Activated T-cell treated with anti-CD3 and anti-CD28 coated beads for 24 hours (primary cell): ENCODE measurements at places on chromosomes 12 and 14.

DNA sequence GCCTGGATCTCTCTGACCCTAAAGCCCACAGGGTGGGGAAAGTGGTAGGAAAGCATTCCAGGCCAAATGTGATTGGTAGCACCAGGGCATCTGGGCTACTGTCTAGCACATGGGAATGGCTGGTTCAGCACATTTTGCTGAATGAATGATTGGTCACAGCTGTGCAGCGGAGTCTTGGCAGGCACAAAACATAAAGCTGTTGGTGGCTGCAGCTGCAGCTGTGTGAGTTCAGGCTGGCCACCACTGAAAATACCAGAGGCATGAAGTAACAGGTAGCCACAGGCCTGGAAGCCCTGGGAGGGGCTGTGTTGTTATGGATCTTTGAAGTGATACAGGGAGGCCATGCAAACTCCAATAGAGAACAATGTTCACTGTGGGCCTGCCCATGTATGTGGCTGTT lies 72.7 kb downstream of the MYRFL start:
- DNase-seq, result no peak

- no peak for DNase-seq
Measured at GRCh38 chr12:26195641-26196420, 458 bp downstream of the SSPN start.

DNA sequence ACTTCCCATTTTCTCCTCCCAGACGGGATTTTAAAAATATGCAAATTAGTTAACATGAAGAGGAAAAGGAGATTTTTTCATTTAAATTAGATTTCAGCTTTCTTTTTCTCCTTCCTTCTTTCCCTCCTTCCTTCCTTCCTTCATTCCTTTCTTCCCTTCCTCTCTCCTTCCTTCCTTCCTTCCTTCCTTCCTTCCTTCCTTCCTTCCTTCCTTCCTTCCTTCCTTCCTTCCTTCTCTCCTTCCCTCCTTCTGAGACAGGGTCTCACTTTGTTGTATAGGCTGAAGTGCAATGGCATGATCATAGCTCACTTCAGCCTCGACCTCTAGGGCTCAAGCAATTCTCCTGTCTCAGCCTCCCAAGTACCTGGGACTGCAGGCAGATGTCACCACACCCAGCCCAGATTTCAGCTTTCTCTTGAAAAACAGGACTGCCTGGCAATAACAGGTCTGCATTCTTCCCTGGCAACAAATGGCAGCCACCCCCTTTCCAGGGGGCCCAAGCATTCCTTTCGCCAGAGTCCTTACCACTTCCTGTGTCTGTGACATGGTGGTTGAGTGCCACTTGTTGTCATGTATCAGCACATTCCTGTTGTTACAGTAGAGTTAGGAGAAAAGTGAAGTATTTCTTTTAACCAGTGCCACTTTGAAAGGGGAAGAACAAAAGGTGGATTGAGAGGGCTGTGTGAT lies 119.1 kb downstream of the PTPN11 start:
- no peak for DNase-seq

DNA sequence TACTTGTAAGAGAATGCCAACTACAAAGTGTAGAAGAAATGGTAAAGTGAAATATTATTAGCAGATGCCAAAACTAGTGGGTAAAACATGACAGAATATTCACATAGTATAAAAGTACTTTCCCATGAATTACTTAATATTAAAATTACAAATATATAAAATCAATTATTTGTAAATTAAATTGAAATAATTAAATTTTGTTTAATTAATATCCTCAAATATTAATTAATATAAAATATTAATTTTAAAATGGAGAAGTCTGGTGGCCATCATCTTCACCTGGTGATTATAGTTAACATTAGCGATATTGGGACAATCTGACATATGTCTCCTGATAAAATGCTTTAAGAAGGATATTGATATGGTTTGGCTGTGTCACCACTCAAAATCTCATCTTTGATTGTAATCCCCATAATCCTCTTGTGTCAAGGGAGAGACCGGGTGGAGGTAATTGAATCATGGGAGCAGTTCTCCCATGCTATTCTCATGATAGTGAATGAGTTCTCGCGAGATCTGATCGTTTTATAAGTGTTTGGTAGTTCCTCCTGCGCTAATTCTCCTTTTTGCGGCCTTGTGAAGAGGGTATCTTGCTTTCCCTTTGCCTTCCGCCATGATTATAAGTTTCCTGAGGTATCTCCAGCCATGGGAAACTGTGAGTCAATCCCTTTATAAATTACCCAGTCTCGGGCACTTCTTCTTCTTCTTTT lies 55.0 kb upstream of the SGPP1 start:
- DNase-seq, result no peak

GRCh38 chr12:4505376-4505986 lies 33.2 kb upstream of the RAD51AP1 start:
- no peak for DNase-seq

- DNase-seq, result no peak
Measured at GRCh38 chr12:12486661-12487240, 75.9 kb downstream of the DUSP16 start.

DNA sequence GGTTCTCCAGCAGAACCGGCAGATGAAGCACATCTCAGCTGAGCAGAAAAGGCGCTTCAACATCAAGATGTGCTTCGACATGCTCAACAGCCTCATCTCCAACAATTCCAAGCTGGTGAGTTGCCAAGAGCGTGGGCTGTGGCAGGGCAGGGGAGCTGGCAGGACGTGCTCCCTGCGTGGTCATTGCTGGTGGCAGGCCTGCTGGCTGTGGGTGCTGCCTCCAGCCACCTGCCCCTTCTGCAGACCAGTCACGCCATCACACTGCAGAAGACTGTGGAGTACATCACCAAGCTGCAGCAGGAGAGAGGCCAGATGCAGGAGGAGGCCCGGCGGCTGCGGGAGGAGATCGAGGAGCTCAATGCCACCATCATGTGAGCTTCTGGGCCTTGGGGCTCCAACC lies 35.8 kb downstream of the IL31 start:
- no peak for DNase-seq

GRCh38 chr12:130919086-130919485 lies 34.6 kb upstream of the ADGRD1 start:
- no peak for DNase-seq

DNA sequence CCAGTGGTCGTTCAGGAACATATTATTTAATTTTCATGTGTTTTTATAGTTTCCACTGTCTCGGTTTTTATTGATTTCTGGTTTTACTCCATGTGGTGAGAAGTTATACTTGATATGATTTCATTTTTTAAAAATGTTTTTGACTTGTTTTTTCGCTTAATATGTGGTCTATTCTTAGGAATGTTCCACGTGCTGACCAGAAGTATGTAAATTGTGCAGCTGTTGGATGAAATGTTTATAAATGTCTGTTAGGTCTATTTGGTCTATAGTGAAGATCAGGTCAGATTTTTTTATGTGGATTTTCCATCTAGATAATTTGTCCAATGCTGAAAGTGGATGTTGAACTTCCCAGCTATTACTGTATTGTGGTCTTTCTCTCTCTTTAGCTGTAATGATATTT lies 433.8 kb upstream of the MIS18BP1 start:
- DNase-seq, result no peak

- no peak for DNase-seq
Measured at GRCh38 chr14:54312166-54312801, 84.5 kb upstream of the CDKN3 start.

DNA sequence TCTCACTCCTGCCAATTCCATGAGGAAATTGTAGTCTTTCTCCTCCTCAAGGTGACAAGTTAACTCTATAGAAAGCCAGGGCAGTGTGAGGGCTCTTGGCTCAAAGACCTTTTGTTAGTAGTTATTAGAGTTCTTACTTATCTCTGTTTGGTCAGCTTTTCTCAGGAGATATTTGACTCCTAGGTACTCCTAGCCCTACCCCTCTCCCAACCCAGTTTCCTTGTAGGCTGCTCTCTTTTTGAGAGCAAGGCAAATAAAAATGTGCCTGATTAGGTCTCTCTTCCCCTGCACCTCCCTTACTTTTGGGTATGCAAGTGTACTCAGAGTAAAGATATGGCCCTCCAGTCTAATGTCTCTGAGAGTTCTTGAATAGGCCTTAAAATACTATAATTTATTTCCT lies 23.8 kb downstream of the BTG1 start:
- no peak for DNase-seq

DNA sequence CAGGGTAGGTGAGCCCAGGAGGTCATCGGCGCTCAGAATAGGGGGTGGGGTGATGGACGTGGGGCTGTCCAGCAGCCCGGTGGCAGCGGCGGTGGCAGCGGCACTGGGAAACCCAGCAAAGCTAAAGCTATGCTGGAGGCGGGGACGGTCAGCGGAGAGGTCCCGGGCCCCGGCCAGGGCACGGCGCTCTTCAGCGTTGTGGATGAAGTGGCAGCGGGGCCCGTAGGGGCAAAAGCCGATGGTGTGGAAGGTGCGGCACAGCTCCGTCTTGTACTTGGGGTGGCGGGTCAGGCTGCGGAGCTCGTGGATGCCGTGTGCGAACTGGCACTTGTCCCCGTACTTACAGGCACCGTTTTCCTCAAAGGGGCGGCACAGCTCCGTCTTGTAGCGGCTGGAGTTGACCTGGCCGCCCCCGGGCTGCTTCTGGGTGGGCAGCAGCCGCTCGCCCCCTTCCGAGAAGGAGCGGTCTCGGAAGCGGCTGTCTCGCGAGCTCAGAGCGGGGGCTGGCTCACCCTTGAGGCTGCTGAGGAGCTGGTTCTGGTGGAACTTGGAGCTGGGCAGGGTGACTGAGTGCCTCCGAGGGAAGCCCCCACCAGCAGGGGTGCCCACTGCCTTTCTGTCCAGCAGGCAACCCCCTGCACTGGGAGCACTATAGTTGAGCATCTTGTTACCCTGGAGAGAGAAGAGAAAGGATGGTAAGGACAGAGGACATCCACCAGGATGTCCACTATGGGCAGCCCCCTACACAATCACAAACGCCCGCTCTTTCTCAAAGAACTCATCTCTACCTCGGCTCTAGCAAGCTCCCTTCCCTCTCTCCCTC lies 2.8 kb downstream of the ZFP36L1 start:
- DNase-seq, result no peak

- DNase-seq, result no peak
Measured at GRCh38 chr14:76919431-76920330, 93.5 kb downstream of the LRRC74A start.

DNA sequence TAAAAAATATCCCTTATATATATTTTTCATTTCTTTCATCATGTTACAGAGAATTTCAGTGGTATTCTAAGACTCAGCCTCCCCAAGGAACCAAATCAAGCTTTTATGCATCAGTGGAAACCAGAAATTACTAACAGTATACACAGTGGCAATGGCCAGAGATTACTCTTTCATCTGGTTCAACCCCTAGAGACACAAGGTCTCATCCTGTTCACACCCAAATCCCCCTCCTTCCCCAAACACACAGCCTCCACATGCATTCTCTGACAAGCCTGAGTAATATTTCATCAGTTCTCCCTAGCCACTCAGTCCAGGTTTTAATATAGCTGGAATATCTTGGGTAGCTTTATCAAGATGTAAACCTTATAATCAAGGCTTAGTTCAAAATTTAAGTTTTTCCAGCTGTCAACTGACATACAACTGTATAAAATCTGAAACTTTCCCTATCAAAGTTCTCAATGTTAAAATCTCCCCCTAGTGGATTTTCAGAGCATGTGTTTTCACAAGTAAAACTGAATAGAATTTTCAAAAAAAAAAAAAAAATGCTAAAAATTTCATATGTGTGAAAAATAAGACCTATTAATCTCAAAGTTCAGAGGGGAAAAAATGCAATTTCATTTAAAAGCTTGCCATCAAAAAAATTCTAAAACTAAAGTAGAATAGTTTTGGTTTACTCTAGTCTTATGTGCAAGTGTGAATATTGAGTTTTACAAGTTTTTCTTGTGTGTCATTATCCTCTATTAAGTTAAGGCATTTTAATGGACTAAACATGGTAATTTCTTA lies 10.5 kb upstream of the SSTR1 start:
- DNase-seq, result no peak

DNA sequence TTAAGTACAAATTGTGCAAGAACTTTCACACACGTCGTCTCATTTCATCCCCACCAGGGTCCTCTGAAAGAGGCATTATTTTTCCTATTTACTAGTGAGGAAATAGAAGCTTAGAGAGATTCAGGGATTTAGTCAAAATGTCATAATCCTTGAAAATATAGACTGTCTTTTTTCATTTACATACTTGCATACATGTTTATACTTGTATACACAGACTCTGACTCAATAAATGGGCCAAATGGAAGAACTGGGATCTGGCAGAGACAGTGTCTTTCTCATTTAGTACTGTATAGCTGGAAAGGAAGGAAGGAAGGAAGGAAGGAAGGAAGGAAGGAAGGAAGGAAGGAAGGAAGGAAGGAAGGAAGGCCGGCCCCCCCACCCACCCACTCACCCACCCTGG lies 357.7 kb upstream of the SOX5 start:
- DNase-seq, result no peak

GRCh38 chr12:110005319-110005973 lies 6.2 kb downstream of the ANKRD13A start:
- DNase-seq, result no peak

GRCh38 chr12:40999210-40999609 lies 188.9 kb upstream of the PDZRN4 start:
- DNase-seq, result no peak

- DNase-seq, result no peak
Measured at GRCh38 chr12:128792881-128793280, 30.9 kb downstream of the SLC15A4 start.

GRCh38 chr12:78018171-78018910 lies 187.6 kb downstream of the NAV3 start:
- DNase-seq, result no peak

GRCh38 chr12:28135801-28136439 lies 54.3 kb upstream of the CCDC91 start:
- DNase-seq, result no peak
